Stimulated activated CD4-positive, alpha-beta T cell treated with anti-CD3 and anti-CD28 coated beads, TNF-alpha, amount 100 ng/mL, for 48 hours (primary cell): ENCODE measurements at places on chromosomes 4 and X.

DNA sequence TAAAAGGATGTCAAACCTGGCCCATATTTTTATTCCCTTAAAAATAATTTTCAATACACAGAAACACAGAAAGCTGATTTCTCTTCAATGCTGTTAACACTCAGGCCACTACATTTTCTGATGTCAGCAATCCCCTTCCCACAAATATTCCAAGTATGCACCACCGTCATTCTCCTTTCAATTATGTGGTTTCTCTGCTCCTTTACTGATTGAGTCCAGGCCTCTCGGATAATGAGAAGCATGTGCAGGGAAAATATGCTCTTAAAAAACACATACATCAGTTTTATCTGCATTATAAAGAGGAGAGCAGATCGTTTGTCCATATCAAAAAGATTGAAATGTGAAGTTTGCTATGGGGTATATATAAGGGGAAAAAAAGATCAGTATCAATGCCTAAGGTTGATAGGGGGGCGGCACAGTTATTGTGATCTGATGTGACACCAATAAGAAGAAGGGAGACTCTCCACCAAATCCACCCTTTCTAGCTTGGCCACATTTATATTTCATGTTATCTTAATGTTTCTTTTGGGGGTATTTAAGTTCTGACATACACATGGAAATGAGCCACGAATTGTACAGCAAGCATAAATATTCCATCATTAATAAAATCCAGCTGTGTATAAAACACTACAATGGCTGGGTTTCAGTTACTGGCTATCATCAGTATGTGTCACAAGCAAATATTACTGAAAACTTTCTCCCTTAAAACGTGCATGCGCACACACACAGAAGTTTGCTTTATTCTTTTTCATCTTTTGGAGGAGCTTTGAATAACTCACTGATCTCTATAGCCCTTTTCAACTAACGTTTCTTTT lies 6.4 kb downstream of the AMOT start:
- no peak for DNase-seq

GRCh38 chr4:49032440-49033161 lies 46.5 kb downstream of the CWH43 start:
- DNase-seq = peak; percentile 2

GRCh38 chr4:164383358-164384220 lies 370.3 kb upstream of the SMIM31 start:
- DNase-seq = no peak

- no peak for DNase-seq
These were observed 4.5 kb upstream of the WDR1 start for GRCh38 chr4:10120943-10121567.

DNA sequence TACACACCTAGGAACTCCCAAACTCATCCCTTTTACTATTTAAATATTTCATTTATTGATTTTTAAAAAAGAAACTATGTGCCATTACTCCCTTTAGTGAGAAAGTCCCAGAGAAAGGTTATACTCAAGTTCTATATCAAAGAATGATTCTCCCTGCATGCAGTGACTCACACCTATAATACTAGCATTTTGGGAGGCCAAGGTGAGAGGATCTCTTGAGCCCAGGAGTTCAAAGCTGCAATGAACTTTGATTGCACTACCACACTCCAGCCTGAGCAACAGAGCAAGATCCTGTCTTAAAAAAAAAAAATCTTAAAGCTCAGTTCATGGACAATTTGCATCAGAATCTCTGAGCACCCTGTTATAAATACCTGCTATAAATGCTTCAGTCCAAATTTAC lies 9.2 kb upstream of the RBPJ start:
- no peak for DNase-seq

- no peak for DNase-seq
These were observed 188.5 kb downstream of the PWWP3B start for GRCh38 chrX:106356580-106356979.

DNA sequence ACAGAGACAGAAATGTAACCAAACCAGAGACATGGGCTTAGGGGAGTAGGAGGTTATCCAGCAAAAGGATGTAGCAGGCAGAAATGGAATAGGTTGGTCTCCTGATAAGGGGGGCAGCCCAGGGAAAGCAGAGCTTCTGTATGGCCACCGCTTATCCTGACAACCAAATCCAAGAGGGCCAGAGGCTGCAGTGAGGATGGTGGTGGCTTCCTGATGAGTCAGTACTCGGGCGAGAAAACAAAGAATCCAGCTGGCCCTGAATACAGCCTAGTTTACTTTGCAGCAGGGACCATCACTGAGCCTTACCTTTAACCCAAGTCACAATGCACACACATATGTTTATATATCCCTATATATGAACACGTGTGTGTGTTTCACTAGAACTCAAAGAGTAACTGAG lies 129.7 kb upstream of the FTHL17 start:
- no peak for DNase-seq

GRCh38 chr4:11223311-11223710 lies 205.4 kb downstream of the HS3ST1 start:
- no peak for DNase-seq

DNA sequence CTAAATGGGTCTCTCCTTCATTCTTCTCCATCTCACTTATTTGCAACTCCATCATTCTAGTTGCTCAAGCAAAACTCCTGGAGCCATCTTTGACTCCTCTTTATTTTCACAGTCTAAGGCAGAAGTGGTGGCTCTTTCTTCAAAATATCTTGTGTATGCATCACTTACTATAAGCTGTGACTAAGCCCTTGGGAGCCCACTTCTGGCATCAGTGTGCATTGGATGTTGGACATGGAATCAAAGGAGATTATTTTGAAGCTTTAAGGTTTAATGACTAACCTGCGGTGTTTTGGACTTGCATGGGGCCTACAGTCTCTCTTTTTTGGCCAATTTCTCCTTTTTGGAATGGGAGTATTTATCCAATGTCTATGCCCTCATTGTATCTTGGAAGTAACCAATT lies 276.8 kb downstream of the SPOCK3 start:
- no peak for DNase-seq

- DNase-seq = no peak
These were observed 64.6 kb downstream of the ABCG2 start for GRCh38 chr4:88093874-88094273.

DNA sequence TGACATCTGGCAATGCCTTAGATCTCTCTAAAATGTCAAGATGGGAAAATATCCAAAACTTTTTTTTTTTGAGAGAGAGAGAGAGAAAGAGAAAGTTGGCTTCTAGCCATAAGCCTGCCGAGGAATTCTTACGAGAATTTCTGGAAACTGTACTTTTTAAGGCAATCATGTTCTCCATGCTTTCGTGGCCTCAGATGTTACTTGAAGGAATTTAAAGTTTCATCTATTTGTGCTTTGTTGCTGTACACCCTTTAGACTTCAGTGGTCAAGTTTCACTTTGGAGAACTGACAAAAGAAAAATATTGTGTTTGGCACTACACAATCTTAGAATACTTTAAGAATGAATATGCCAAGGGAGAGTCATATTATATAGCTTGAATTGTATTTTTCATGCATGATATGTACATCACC lies 53.9 kb downstream of the FAT4 start:
- DNase-seq = no peak

GRCh38 chrX:7112071-7112470 lies 35.4 kb upstream of the STS start:
- DNase-seq = no peak

GRCh38 chr4:182240161-182241130 lies 2.8 kb upstream of the TENM3 start:
- no peak for DNase-seq

- DNase-seq = peak; percentile 6
These were observed 995 bp downstream of the SMARCA5 start for GRCh38 chr4:143514497-143514896.

GRCh38 chrX:119991005-119991787 lies 47.6 kb upstream of the NKAP start:
- DNase-seq = no peak

DNA sequence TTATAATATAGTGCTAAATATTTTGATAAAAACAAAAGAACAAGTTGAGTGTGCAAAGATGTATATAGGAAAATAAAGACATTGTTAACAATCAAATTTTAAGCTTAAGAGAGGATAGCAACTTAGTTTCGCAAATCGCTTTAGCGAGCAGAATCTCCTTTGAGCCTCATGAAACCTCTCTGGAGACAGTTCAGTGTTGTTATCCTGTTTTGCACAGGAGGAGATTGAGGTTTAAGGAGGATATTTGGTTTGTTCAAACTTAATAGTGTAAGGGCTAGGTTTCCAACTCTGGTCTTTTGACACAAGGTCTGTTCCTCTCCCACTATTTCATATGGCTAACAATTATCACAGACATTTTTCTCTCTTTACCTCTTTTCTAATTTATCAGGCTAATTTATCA lies 1848.5 kb upstream of the TENM3 start:
- DNase-seq = no peak

- no peak for DNase-seq
These were observed 108.2 kb upstream of the BMPR1B start for GRCh38 chr4:94649381-94650133.

GRCh38 chr4:13539619-13540445 lies 4.5 kb downstream of the NKX3-2 start:
- no peak for DNase-seq

DNA sequence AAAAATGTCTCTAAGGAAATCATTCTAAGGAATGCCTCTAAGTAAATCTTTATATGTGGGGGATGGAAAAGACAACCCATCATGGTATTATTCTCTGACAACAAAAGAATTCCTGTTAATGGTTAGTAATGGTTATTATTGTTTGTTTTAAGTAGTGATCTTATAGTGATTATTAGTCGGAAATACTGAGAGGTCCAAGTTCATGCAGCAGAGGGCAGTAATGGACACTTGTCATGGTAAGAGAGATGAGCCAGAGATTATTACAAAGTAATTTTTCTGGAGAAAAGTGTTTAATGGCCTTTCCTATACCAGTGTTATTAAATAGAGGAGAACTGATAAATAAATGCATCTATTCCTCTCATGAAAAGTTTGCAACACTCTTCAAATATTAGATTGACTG lies 8.1 kb upstream of the DKK2 start:
- DNase-seq = no peak

DNA sequence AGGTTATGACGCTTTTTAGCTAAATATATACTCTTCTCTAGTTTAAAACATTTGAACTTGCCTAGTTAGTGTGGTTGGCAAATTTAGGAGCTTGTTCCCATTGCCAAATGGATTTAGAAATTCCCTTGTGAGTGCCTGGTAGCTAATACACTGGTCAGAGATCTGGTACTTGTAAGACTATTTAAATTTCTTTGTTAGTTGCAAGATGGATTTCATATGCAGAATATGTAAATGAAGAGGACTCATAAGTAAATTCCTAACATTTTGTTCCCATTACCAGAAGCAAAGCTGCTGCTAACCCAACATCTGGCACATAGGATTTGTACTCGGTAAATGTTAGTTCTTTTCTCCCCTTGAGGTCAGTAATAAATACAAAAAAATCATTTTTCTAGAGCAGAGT lies 56.0 kb upstream of the PGK1 start:
- no peak for DNase-seq

GRCh38 chr4:71540749-71541269 lies 202.0 kb downstream of the SLC4A4 start:
- no peak for DNase-seq

- no peak for DNase-seq
These were observed 1.4 kb upstream of the CEP135 start for GRCh38 chr4:55947254-55947882.

GRCh38 chr4:101229116-101229515 lies 118.2 kb downstream of the PPP3CA start:
- no peak for DNase-seq

GRCh38 chr4:42483426-42484379 lies 86.4 kb downstream of the SHISA3 start:
- no peak for DNase-seq

GRCh38 chr4:47642191-47642830 lies 157.2 kb downstream of the ATP10D start:
- DNase-seq = no peak

DNA sequence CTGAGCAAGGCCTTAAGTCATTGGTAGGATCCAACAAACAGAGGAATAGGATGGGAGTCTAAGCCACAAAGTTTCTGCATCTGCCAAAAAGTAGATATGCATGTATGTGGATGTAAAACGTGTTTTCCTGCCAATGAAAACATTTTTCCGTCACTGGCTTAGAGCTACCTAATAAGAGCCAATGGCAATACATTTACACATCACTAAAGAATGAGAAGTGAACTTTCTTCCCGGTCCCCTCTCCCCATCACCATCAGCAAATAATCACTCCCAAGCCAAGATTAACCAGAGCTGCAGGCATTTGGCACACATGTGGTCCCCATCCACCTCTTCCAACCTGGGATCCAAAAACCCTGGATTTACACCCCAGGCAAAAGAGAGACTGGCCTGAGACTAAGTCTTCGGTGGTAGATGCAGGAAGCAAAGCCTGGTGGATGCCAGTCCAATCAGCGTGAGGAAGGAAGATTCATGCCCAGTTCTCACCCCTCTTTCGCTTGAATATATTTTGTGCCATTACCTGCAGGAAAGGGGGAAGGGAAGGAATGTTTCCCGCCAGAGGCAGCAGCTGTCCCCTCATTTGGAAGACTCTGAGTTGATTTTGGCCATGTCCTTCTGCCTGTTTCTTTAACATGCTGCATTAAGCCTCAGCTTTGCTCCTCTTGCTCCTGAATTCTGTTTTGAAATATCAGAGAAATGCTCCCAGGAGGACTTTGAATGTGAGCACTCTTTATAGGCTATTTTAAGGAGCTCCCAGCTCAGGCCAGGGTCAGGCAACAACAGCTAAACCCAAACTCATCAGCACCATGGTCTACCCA lies 131.4 kb downstream of the CHIC2 start:
- no peak for DNase-seq

GRCh38 chrX:150324035-150324728 lies 38.9 kb upstream of the MAMLD1 start:
- no peak for DNase-seq

GRCh38 chr4:116544946-116545345 lies 540.4 kb downstream of the TRAM1L1 start:
- DNase-seq = no peak

GRCh38 chr4:46999566-46999965 lies 6.2 kb upstream of the GABRA4 start:
- no peak for DNase-seq

DNA sequence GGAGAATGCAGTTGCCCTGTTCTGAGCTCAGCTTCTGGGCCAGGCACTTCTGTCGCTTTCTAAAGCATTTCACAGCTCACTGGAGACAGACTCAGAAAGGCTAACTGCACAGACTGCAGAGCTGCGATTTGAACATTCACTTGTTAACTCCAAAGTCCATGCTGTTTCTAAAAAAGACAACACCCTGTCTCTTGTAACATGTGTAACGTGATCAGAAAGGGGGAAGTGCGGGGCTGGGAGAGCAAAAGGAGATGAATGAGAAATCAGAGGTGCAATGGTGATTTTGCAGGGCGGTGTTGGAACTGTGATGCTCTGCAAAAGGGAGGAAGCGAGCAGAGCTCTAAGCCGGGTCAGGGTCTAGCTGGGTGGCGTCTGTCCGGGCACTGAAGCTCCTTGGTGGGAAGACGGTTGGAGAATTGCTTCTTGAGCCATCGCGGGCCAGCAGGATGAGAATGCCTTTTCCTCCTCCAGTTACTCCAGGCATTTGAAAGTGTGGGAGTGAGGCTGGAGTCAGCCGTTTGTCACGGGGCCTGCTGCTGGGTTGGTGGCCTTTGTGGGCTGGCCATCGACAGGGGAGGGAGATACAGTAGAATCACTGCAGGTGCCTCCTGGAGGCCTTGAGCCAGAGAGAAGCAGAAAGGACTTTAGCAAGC lies 20.3 kb downstream of the TBC1D14 start:
- DNase-seq = no peak
